ENCODE measurements at places on chromosomes 7 and 10.

DNA sequence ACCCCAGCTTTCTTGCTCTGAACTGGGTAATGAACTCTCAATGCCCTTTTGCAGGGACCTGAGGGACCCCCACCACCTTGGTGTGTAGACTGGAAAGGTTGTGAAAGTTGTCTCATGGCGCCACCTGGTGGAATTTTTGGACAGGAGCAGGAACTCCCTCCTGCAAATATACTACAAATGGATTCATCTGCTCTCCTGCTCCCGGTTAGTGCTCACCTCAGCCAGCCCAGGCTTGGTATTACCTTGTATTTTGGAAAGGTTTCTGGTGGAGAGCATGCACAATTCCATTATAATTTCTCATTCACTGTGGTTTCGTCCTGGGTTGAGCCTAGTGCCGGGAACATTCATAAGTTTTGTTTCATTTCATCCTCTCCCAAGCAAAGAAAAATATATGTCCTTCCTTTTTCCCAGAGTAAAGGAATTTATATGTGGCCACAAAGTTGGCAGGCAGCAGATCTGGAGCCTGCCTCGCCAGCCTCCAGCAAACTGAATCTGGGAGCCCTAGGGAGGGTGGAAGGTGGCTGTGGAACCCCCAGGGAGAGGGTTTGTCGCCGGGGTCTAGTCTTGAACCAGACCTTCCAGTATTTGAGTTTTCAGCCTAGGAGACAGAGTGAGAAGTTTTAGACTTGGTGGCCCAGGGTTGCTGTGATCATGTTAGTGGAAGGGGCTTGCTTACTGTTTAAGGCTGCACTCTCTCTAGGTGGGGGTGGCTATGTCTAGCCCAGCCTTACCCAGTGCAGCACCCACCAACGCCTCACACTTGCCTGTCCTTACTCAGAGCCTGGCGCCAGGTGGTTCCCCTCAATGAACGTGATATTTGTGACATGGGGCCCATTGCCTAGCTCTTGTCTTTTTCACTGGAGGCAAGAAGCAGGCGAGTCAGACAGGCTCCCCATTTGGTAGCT lies 9.5 kb downstream of the FAM241B start:
- peak; percentile 34 for DNase-seq

DNA sequence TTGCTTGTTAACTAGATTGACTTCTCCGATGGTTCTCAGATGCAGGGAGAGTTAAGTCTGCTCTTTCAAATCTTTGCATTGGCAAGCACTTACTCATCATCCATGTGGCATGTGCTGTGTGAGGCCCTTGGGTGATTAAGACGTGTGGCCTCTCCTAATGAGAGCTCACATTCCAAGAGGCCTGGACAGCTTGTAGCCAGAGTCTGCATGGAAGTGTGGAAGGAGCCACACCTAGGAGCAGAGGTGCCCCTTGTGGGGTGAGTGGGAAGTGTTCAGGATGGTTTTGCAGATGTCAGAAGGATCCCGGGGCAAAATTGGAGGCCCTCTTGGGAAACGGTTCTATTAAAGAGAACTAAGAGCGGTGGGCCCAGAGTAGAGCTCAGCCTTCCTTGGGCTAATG lies 225.9 kb downstream of the PAXIP1 start:
- no peak for DNase-seq

DNA sequence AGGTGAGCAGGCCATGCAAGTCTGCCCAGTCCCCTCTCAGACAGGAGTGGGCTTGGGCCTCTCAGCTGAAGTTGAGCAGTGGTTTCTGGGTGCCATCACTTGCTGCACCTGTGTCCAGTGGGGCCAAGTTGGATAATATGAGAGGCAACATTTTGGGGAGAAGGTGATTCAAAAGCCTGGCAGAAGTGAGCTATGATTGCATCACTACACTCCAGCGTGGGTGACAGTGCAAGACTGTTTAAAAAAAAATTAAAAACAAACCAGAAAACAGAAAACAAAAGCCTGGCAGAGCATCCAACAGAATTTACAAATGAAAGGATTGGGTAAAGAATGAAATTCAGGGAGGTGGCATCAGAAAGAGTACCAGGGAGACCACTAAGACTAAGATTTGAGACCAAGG lies 121.5 kb upstream of the LAMB4 start:
- DNase-seq, result no peak

GRCh38 chr10:105734479-105734878 lies 1093.4 kb downstream of the SORCS3 start:
- DNase-seq, result no peak

DNA sequence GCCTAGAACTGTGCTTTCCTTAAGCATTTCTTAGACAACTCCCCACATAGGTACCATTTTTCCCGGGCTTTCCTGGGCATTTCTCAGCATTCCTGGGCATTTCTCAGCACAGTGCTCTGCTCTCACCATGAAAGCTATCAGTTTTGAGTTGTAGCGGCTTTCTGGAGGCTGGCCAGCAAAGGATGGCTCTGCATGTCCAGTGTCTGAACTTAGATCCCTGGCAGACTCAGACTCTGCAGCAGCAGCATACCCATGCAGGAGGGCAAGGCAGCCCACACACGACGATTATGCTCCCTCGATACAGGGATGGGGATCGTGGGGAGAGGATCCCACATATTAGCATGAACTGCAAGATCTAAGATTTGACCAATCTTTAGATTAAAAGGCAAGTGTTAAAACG lies 248.9 kb upstream of the MKI67 start:
- no peak for DNase-seq
